ENCODE measurements at places on chromosomes 11 and 22. TPM values are rescaled to one million over a fixed set of nuclear protein-coding genes. Genes with fewer than 3 reads are reported as not detected.

The TRIM49 gene
- total RNA-seq = not detected

The TSPAN18 gene
- total RNA-seq = 5.0 TPM

The MISFA gene
- 0.08 TPM for total RNA-seq

The PARVA gene
- 11.4 TPM for total RNA-seq

The YPEL1 gene
- 3.5 TPM for total RNA-seq

The RAB6A gene
- 165 TPM for total RNA-seq

The TYR gene
- total RNA-seq = not detected

Measured in liver (tissue), 10 donors.